ENCODE measurements at places on chromosomes 2 and 18.

DNA sequence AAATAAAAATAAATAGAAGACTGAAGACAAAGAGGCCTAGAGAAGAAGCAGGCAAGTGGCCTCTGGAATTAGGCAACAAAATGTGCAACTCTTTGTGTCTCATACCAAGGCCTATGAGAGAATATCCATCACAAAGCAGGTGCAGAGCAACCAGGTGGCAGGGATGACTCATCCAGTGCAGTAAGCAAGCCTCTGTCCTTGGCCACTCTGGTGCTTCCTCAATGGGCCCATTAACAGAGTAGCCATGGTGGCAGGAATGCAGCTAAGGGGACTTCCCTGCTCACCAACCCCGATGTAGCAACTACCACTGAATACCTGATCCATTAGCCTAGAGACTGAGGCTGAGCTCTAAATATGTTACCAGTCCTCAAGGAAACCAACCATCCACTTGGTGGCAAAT is 11.0 kb upstream of the EPG5 start:
- no peak for DNase-seq

DNA sequence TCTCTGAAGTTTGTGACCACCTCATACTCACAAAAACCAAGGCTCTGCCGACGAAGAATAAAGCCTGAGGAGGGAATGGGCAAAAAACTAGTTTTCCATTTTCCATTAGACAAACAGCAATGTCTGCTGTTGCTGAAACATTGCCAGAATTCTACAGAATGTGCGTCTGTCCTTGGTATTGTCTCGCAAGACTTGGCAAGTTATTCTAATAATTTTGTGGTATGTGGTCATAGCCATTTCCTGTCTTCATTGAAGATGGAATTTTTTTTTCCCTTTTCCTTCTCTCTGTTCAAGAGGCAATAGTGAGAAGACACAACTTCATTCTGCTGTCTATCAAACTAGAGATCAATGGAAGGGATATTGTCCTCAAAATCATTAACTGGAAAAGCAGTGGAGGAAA is 296.1 kb downstream of the RND3 start:
- DNase-seq = no peak

DNA sequence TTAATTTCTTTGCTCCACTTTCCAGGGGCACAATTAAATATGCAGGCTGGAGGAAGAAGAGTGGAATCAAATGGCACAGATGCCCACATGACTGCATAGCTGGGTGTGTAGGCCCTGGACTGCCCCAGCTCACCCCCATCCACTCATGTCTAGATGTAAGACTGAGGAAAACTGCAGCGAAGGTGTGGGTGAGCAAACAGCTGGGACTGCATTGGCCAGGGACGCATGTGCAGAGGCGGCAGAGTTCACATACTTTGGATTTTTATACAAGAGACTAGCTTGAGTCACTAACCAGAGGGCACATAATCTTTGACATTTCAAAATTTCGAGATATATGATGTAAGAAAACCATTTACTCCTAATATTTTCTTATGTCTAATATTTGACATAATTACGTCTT is 60.1 kb downstream of the SPIRE1 start:
- no peak for DNase-seq

- DNase-seq = no peak
These were observed 31.6 kb downstream of the SUCLG1 start for GRCh38 chr2:84427235-84428138.

DNA sequence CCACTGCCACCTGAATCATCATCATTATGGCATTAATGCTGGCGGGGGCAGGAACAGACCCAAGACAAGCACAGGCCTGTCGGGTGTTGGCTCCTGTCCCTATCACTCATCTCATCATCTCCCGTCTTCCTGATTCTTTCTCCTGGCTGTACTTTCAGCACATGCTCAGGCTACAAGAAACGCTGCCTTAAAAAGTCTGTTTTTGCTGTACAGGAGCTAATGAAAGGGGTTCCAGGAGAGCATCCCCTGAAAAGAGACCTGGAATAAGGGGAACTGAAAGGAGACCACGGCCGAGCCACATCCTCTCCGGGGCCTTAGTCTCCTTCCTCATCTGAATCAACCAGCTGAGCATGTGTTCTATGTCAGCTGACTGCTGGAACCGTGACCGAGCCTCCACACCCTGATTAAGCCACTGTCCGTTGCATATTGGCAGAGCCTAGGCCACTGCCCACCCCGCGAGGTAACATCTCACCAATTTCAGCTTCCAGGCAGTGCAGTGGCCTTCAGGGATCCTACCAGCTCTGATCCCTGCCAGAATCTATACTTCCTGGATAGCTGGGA is 62.6 kb downstream of the DNMT3A start:
- peak; percentile 66 for DNase-seq

GRCh38 chr18:5510135-5510846 is 33.5 kb downstream of the EPB41L3 start:
- no peak for DNase-seq

- DNase-seq = no peak
These were observed 7.6 kb upstream of the METTL21A start for GRCh38 chr2:207632575-207633493.

DNA sequence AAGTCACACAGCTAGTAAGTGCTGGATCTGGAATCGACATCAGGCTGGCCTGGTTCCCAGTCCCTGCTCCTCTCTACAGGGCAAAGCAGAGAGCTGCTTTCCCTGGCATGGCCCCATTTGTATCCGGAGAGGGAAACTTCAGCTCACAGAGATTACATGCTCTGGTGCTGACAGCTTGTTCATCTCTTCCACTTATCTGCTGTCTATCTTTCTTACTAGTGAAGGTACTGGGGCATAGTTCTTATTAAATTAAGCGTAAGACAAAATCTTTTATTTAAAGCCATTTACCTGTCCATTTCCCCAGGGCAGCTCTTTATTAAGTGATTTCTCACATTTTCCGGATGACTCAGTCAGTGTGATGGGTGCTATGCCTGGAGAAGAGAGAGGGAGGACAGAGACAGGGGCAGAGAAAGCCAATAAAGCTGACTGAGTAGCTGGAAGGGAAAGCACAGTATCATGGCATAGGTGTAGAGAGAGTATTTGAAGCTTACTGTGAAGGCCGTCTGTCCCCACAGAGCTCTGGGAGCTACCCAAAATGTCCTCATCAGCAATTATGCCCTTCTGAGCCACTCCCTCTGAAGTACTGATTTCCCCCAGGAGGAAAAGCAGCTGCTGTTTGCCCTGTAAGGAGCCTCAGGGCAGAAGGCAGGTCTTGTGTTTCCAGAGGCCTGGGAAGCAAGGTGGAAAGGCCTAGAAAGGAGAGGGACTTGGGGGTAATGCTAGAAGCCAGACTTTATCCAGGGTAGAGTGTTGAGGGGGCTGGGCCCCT is 44.1 kb upstream of the EPAS1 start:
- DNase-seq = no peak

DNA sequence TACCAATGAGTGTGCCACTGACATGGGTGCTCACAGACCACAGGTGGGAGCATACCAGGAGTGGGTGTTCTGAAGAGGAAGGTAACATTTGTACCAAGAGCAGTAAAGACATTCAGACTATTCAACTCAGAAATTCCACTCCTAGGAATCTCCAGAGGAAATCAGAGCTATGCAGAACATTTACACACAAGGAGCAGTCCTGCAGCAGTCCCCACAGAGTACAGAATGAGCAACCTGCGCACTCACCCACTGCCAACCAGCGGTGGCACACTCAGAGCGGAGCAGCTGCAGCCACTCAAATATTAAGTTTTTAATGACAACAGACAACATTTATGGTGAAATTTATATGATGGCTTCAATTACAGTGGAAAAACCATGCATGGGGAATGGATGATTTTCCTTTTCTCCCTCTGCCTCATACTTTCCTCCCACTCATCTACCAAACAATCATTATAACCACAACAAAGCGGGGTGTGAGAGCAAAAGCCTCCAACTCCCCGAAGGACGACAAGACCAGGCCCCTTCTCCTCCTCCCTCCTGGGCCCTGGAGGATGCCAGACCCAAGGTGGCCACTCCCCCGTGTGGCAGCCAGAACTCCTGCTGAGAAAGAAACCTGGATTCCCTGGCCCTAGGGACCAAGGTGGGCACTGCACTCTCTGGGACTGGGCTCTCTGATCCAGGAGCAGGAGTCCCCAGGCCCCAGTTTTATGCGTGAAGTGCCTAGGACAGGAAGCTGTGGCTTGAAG is 5.4 kb downstream of the HS6ST1 start:
- DNase-seq = no peak
